Stimulated activated CD4-positive, alpha-beta T cell treated with anti-CD3 and anti-CD28 coated beads, TNF-alpha, amount 100 ng/mL, for 4 hours (primary cell): ENCODE measurements at places on chromosomes 7 and 10.

DNA sequence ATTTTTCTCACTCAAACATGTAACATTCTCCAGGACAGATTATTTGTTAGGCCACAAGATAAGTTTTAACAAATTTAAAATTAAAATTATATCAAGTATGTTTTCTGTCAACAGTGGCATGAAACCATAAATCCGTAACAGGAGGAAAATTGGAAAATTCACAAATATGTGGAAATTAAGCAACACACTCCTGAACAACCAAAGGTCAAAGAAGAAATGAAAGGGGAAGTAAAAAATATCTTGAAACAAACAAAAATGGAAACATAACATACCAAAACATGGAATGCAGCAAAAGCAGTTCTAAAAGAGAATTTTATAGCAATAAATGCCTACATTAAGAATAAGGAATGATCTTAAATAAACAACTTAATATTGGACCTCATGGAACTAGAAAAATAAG lies 147.3 kb downstream of the ZEB1 start:
- no peak for DNase-seq

DNA sequence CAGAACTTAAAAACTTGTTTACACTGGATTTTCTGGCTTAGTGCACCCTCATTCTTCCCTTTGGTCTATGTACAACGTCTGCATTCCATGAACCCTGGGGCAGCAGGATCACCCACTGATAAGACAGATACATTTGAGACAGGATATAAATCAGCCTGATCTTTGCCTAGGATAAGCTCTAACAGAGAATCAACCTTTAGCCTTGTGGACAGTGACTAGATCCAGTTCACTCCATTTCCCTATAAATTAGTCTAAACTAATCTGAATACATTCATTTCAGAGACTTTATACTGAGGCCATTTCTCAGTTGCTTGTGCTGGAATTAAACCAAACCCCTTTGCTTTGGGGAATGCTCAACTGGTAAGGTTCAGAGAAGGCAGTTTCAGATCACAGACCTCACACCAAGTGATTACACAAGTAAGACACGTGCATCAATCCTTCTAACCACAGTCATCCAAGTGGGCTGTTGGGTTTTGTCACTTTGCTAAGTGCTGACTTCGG lies 639.8 kb upstream of the FZD8 start:
- DNase-seq: no peak

DNA sequence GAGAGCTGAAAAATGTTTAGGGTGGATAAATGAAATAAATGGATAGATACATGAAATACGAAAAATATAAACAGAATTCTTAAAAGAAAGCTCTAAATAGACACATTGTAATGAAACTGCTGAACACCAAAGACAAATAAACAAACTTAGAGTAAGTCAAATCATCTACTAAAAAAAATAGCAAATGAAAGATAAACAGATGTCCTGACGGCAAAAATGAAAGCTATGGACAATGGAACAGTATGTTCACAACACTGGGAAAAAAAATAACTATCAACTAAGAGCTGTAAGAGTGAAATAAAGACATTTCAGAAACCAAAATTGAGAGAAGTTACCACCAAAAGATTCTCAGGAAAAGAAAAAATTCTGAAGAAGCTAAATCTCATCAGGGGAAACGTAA lies 106.1 kb downstream of the SGMS1 start:
- DNase-seq: no peak

DNA sequence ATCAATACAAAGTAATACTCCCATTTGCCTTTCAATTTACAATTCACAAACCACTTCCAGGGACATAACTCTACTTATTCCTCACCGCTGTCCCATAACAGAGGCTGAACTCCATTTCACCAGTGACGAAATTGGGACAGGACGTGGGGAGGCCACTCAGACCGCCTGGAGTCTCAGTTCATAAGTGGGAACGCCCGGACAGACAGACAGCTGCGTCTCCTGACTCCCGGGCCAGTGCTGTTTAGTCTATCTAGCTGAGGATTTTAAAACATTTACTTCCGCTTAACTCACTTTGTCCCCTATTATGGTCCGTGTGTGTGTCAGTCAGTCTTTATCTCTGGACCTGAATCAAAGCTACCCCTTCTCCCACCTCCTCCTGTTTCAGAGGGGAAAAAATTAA lies 67.4 kb upstream of the ZNF438 start:
- no peak for DNase-seq

DNA sequence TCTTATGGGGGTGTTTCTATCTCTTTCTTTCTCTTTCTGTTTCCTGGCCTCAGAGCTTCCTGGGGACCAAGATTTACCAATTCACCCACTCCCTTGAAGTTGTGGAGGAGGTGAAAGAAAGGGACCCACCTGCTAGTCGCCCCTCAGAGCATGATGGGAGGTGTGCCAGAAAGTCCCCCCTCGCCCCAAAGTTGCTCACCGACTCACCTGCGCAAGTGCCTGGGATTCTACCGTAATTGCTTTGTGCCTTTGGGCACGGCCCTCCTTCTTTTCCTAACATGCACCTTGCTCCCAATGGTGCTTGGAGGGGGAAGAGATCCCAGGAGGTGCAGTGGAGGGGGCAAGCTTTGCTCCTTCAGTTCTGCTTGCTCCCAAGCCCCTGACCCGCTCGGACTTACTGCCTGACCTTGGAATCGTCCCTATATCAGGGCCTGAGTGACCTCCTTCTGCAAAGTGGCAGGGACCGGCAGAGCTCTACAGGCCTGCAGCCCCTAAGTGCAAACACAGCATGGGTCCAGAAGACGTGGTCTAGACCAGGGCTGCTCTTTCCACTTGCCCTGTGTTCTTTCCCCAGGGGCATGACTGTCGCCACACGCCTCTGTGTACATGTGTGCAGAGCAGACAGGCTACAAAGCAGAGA lies 12.2 kb downstream of the AQP1 start:
- no peak for DNase-seq
